DMS 273 treated with DMSO at 0.1 percent for 48 hours (cell line): ENCODE measurements at places on chromosomes 4 and X.

DNA sequence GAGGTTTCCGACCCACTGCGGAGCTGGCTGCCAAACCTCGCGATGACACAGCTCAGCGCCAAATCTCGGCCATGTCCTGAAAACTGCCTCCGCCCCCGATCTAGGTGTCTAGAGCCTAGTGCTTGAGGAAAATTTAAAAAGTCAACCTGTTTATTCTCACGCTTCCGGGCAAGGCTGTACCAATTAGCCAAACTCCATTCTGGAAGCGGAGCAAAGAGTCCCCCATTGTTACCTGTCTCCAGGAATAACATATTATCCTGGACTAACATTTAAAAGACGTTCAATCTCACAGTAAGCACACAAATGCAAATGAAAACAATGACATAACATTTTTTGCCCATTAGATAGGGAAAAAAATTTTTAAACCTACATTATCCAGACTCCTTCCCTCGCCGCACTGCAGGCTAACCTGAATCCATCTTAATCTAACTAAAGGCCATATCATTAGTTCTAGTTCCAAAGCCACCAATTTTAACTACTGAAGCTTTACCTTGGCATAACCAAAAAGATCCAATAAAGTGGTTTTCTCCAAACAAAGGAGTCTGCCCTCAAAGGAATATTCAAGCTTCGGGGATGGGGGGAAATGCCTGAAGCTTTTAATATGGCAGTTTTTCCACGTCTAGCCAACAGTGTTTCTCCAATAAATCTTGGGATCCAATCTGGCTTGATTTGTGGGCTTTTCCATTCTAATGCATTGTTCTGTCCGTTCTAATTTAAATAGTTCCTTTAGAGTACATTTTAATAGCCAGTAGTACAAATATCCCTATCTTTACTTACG is 1.9 kb downstream of the HUWE1 start:
- DNase-seq: no peak

- DNase-seq: no peak
These were observed 117.7 kb upstream of the NEIL3 start for GRCh38 chr4:177191991-177192390.

- DNase-seq: no peak
These were observed 1.6 kb downstream of the SCD5 start for GRCh38 chr4:82797040-82797404.

DNA sequence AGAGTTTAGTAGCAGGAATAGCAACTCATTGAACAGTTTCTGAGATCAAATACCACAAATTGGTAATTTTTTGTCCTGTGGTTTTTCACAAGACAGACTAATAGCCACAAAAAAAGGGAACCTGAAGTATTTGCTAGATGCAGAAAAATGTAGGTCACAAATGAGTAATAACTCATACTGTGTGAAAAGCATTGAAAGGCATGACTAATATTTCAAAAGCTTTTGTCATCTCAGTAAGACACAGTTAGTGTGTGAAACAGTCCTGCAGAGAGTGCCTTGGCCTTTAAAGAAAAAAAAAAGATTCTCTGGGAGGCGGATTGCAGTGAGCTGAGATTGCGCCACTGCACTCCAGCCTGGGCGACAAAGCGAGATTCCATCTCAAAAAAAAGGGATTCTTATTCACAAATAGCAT is 31.4 kb upstream of the SLC25A31 start:
- DNase-seq: no peak

GRCh38 chr4:88106205-88106604 is 52.2 kb downstream of the ABCG2 start:
- DNase-seq: no peak

DNA sequence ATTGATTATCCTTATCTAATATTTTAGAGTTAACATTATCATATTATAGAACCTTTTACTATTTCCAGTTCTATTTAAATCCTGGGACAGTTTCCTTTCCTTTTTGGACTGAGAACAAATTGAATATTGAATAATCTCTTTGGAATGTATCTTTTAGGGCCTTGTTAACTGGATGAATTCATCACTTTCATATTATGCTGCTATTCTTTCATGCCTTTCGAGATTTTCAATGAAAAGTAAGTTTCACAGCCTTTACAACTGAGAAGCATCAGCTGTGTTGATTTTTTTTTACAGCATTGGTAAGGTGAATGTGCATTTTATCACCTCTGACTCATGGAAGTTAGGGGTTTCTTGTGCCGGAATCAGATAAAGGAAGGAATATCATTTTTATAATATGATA is 39.6 kb downstream of the PDLIM5 start:
- DNase-seq: no peak

DNA sequence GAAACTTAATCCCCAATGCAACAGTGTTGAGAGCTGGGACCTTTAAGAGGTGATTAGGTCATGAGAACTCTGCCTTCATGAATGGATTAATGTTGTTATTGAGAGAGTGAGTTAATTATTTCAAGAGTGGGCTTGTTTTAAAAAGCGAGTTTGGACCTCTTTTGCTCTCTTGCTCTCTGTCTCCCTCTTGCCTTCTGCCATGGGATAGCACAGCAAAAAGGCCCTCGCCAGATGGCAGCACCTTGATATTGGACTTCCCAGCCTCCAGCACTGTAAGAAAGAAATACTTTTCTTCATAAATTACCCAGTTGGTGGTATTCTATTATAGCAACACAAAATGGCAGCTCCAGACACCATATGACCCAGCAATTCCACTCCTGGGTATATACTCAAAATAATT is 7.0 kb upstream of the ATP6AP2 start:
- DNase-seq: peak; percentile 32

- DNase-seq: no peak
These were observed 26.7 kb downstream of the HDX start for GRCh38 chrX:84475596-84475995.

- DNase-seq: no peak
These were observed 33.8 kb downstream of the CXCL1 start for GRCh38 chr4:73902817-73903547.

- no peak for DNase-seq
These were observed 2.9 kb upstream of the UCP1 start for GRCh38 chr4:140571620-140572019.

DNA sequence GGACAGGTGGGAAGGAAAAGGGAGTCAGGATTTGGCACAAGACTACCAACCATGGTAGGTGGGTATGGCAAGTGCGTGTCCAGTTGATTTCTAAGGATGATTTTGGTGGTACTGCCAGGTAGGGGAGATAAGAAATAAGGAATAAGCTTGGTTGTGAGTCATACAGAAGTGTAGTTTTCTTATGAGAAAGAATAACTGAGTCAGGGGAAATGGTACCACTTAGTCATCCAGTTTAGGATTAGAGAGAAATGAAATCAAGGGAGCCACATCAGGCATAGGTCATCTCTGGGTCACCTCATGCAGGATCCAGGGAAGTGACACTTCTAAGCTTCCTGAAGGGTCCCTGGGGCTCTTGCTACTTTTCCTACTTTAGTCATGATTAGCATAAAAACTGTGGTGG is 107.1 kb upstream of the C1GALT1C1 start:
- DNase-seq: no peak

- no peak for DNase-seq
These were observed 82.3 kb downstream of the GLRA3 start for GRCh38 chr4:174746710-174747109.

GRCh38 chr4:182655340-182655739 is 261.8 kb downstream of the DCTD start:
- no peak for DNase-seq

DNA sequence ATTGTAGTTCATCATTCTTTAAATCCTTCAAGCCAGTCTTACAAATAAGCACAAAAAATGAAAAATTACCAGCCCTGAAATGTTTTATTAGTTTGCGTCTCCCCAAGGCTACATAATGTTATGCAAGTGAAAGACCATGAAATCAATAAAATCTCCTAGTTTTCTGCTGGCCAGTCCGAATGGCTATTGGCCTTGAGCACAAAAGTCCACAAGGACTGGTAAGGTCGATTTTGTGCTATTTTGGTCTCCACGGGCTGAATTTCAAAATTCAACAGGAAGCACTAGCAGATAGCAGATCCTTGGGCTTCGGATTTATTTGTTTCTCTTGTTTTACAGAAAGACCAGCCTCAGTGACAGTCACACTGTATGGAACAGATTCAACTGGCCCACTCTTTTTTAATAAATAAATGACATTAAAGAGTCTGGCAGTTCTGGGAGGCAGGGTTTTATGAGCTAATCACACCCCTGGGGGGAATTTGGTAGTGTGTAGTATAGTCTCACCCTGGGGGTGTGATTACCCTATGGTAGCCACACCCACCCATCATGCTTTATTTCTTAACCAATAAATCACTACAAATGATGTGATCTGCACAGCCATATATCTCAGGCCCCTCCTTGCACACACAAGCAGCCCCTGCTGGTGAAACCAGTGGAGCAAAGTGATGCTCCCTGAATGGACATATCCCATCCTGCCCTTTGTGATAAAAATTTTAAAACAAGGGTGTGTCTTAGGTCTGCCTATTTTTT is 51.1 kb upstream of the TMEM33 start:
- no peak for DNase-seq

DNA sequence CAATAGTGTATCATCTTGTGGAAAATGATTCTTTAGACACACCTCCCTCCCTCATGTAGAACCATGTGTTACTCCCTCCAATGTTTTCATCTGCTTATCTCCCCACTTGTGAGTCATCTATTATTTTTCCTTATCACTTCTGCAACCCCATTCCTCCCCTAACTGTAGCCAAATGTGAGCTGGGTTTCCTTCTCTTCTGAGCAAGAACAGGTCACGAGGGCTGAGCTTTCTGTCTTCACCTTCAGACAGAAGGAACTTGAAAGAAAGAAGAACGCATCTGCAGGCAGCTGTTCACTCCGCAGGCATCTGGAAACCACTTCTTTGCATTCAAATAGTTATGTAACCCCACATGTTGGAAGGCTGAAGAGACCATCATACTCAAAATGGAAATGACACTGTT is 1.8 kb downstream of the PPP1R2C start:
- no peak for DNase-seq

- DNase-seq: no peak
These were observed 29.4 kb downstream of the FGF5 start for GRCh38 chr4:80295826-80296225.

DNA sequence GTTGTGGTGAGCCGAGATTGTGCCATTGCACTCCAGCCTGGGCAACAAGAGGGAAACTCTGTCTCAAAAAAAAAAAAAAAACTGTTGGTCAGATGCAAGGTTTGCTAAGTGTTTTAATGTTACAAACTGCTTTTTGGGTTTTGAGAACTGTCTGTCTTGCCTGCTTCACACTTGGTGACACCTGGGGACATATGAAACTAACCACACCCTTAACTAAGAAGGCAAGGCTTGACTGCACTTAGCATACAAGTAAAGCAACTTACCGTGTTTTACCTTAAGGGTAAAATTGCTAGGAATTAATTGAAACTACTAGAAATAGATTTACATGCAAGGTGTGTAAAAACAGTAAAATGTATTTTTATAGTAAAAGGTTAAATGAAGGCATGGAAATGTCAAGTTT is 180.4 kb downstream of the OR13H1 start:
- no peak for DNase-seq

- no peak for DNase-seq
These were observed 56.0 kb upstream of the RELL1 start for GRCh38 chr4:37742149-37742548.

GRCh38 chr4:47406408-47406807 is 57.1 kb downstream of the COMMD8 start:
- no peak for DNase-seq

GRCh38 chr4:140740422-140740821 is 15.8 kb downstream of the TBC1D9 start:
- no peak for DNase-seq

DNA sequence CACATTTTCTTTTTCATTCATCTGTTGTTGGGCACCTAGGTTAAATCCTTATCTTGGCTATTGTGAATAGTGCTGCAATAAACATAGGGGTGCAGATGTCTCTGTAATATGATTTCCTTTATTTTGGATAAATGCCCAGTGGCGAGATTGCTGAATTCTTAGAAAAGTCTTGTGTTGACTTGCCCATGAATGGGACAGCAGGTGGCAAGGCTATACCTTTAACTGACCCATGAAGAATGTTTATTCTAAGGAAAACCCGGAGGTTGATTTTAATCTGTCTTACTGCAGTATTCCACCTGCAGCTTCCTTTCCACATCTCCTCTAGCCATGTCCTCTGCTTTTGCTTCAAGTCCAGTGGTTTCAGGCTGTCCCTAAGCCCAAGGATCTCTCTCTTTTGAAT is 220.6 kb downstream of the SNCA start:
- peak; percentile 58 for DNase-seq

DNA sequence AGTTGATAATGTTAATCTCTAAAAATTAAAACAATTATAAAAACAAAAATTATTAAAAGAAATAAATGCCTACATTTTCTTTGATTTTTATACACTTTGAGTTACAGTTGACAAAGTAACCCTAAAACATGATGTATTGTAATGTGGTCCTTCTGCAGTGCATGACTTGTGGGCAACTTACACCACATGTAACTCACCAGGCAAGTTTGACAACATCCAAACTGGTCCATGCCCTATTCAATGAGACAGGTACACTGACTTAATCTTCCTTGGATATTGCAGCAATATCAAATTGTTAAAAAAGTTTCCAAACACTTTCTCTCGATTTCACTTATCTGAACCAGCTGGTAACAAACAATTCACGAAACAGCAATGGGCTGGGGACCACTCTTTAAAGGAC is 81.5 kb downstream of the FTHL17 start:
- no peak for DNase-seq

- no peak for DNase-seq
These were observed 48.0 kb downstream of the RAPGEF2 start for GRCh38 chr4:159150821-159151390.

- DNase-seq: no peak
These were observed at the start of gene LDB2 for GRCh38 chr4:16897991-16898827. Gene LDB2 (minus strand): TSS chr4:16898645.

DNA sequence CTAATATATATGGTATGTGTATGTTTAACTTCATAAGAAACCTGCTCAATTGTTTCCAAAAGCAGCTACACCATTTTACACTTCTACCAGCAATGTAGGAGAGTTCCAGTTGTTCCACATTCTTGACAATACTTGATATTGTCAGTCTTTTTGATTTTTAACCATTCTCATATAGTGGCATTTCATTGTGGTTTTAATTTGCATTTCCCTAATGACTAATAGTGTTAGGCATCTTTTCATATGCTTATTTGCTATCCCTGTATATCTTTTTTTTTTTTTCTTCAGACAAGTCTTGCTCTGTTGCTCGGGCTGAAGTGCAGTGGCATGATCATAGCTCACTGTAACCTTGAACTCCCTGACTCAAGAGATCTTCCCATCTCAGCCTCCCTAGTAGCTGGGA is 58.2 kb upstream of the TRIM2 start:
- no peak for DNase-seq

GRCh38 chrX:20130357-20130756 is 11.3 kb downstream of the EIF1AX start:
- no peak for DNase-seq

DNA sequence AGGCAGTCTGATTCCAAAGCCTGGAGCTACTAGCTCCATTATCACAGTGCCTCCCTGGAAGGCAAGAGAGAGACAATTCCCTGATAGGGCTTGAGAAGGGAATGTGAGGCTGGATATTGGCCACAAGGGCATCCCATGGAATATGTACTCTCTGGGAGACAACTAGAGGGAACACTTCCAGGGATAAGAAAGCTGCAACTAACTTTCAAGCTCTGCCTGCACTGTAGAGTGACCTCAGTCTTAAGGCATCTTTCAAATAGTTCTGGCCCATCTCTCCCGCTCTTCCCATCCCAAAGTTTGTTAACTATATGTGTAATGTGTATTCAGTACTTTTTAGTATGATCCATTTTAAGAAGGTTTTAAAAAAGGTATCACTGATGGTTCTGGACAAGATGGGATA is 13.1 kb upstream of the RNF212 start:
- DNase-seq: no peak
